ENCODE measurements at places on chromosomes 7 and 10.

DNA sequence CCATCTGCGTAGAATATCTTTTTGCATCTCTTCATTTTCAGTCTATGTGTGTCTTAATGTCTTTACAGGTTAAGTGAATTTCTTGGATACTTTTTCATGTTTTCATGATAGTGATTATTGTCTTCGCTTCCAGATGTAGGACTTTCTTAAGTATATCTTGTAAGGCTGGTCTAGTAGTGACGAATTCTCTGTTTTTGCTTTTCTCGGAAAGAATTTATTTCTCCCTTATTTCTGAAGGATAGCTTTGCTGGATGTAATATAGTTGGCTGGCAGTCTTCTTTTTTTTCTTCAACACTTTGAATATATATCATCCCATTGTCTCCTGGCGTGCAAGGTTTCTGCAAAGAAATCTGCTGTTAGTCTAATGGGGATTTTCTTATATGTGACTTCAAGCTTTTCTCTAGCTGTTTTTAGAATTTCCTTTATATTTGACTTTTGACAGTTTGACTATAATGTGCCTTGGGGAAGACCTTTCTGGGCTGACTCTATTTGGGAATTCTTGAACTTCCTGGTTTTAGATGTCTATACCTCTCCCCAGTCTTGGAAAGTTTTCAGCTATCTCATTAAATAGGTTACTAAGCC is 14.3 kb downstream of the GTPBP4 start:
- DNase-seq: no peak

- no peak for DNase-seq
Measured at GRCh38 chr7:103803631-103804030, 185.8 kb downstream of the RELN start.

DNA sequence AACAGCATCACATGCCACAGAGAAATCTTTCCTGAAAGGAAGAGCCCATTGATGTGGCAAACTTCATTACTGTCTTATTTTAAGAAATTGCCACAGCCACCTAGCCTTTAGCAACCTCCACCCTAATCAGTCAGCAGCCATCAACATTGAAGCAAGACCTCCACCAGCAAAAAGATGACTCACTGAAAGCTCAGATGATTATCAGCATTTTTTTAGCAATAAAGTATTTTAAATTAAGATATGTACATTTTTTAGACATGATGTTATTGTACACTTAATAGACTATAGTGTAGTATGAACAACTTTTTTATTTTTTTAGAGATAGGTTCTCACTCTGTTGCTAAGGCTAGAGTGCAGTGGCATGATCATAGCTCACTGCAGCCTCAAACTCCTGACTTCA is 14.8 kb downstream of the STEAP1B start:
- DNase-seq: no peak

GRCh38 chr7:38273286-38273995 is at the start of gene TARP:
TARP (minus strand) TSS chr7:38273636.
- no peak for DNase-seq

DNA sequence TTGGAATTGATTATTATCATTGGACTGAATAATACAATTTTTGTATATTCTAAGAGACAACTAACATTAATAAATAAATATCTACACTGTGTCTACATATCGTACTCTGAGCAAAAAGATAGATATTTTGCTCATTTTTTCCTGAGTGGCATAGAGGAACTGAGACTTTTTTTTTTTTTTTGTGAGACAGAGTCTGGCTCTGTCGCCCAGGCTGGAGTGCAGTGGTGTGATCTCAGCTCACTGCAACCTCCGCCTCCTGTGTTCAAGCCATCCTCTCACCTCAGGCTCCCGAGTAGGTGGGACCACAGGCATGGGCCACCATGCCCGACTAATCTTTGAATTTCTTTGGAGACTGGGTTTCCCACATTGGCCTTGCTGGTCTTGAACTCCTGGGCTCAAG is 14.0 kb downstream of the KMT2E start:
- DNase-seq: no peak

DNA sequence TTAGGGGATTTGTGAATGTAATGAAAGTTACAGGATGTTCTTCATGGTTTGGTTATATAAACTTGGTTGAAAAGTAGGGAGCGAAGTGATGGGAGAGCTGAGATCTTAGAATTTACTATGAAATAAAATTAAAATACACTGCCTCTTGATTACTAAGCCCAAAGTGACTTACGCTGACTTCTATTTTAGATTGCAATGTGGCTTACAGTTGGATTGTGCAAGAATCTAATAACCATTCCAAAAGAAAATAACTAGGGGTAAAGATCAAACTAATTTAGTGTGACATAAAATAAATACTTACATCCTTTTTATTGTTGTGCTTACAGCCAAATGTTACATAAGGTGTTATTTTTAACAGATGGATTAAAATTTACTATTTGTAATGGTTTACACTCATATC is 15.3 kb downstream of the WNT16 start:
- DNase-seq: no peak

DNA sequence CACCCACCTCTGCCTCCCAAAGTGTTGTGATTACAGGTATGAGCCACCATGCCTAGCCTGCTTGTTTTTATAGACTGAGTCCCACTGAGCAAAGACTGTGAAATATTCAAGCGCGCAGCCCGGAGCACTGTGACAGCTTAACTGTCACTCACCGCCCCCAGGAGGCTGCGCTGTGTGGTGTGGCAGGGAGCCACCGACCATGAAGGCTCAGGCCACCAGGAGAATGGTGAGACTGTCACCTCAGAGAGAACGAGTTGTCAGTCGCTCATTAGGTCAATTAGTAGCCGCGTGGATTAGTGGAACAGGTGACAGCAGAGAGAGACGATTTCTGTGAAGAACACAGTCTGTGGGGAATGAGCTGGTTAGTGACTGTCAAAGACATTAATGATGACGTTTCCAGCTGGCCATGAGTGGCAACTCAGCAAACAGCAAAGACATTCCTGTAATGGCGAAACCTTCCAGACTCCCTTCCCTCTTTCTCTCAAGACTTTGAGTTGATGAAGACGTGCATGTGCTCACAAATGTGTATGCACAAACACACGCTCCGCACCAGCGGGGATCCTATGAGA is 64.5 kb downstream of the CYCS start:
- no peak for DNase-seq

GRCh38 chr10:72001033-72001395 is 36.8 kb downstream of the CHST3 start:
- DNase-seq: no peak

- DNase-seq: no peak
Measured at GRCh38 chr10:10326116-10326515, 691.6 kb upstream of the CELF2 start.

DNA sequence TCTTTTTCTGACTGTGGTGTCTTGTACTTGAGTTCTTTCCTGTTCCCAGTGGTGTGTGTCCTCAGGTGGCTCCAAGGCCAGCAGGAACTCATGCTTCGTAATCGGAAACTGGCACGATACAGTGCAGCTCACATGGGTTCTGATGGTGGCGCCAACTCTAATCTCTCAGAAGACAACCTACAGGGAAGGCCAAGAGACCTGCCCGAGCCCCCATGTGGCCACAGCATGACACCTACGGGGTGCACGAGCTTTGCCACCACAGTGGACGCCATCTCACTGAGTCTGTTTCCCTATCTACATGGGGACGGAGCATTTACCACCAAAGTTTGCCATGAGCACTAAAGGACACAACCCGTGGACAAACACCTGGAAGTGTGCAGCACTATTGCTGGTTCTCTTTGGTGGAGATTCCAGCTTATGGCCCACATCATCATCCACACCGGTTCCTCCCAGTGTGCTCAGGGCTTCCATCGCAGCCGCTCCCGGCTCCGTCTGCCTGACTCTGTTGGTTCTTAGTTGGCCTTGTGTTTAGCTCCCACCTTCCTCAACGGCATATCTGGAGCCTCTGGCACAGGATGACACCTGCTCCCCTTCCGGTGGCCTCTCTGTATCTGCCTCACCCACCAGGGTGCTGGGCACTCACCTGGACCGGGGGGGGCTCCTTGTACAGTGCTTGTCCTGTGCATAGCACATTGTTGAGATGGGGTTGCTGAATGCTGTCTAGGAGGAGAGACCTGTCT is 586.6 kb upstream of the MKI67 start:
- DNase-seq: no peak

GRCh38 chr7:19294619-19295018 is 149.4 kb upstream of the FERD3L start:
- DNase-seq: no peak

- DNase-seq: no peak
Measured at GRCh38 chr7:40758590-40758989, 623.8 kb downstream of the SUGCT start.

- no peak for DNase-seq
Measured at GRCh38 chr7:28165961-28166955, 14.3 kb downstream of the JAZF1 start.

- peak; percentile 12 for DNase-seq
Measured at GRCh38 chr10:49592726-49593563, 17.2 kb upstream of the SLC18A3 start.

DNA sequence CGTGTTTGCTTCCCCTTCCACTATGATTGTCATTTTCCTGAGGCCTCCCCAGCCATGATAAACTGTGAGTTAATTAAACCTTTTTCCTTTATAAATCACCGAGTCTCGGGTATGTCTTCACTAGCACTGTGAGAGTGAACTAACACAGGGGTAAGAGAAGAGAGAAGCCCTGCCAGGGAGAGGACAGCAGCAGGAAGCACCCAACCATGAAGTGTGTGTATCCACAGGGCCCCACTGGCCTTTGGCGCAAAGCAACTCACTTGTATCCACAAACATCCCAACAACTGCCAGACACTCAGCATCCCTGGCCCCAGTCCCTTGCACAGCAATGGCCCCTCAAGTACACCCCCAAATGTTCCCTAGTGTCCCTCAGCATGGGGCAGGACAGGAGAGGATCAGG is 115.1 kb downstream of the MAD1L1 start:
- no peak for DNase-seq

- DNase-seq: no peak
Measured at GRCh38 chr10:29926693-29927048, 132.7 kb downstream of the JCAD start.

DNA sequence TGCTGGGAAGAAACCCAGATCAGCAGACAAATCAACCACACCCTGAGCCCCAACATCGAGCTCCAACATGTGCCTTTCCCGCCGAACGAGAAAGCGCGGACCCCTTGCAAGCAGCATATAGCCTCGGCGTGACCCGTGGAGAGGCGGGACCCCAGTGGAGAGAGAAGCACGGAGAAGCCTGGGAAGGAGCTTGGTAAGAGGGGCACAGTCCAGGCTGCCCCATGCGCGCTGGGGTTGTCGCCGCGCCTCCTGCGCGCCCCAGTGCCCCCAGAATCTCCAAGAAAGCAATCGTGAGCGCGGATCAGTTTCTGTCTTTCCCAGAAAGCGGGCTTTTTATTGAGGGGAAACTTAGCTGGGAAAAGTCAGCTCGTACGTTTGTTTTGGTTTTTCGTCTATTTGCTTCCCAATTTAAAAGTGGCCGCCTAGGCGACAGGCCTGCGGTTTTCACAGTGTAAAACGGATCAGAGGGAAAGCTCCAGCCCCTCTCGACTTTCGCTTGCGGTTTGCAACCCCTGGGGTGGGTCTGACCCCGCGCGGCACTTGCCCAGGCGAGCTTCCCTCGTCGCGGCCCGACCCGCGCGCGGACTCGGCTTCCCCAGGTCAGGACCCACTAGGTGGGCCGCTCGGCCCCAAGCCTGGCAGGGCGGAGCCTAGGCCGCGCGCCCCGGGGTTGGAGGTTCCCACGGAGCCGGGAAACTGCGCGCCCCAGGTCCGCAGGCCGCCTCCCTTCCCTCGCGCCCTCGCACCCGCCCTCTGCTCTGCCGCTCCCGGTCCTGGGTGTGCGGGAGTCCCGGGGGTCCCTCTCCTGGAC is 31.1 kb downstream of the SKIDA1 start:
- DNase-seq: no peak

GRCh38 chr10:13105184-13105583 is 5.2 kb downstream of the OPTN start:
- DNase-seq: no peak

- DNase-seq: no peak
Measured at GRCh38 chr10:111161109-111161874, 84.5 kb downstream of the ADRA2A start.

GRCh38 chr7:149479568-149479967 is 18.0 kb downstream of the ZNF746 start:
- no peak for DNase-seq

- DNase-seq: no peak
Measured at GRCh38 chr7:16619979-16620408, 25.6 kb downstream of the ANKMY2 start.

- no peak for DNase-seq
Measured at GRCh38 chr10:79350407-79351154, 3.3 kb downstream of the PPIF start.

DNA sequence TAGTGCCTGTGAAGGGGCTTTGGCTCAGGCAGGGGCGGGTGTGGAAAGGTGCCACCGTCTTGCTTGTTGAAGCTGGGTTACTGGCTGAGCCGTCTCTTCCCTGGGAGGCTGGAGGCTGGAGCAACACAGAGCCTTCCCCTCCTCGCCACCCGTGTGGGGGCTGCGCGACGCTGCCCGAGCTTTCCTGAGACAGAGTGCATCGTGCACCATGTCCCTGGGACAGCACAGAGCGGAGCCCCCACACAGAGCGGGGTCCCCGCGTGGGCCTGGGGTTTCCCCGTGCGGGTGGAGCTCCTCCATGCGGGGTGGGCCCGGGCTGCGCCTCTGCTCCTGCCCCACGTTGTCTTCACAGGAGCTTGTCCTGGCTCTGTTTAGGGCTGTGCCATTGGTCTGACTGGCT is 69.9 kb downstream of the INPP5A start:
- no peak for DNase-seq

GRCh38 chr7:97008275-97008917 is 3.0 kb downstream of the DLX6 start:
- DNase-seq: no peak

GRCh38 chr10:109698882-109699664 is 224.2 kb downstream of the XPNPEP1 start:
- DNase-seq: no peak

GRCh38 chr7:128831178-128831993 is 1.2 kb downstream of the FLNC start:
- no peak for DNase-seq

GRCh38 chr7:116780521-116780920 is 81.9 kb upstream of the CAPZA2 start:
- DNase-seq: no peak

DNA sequence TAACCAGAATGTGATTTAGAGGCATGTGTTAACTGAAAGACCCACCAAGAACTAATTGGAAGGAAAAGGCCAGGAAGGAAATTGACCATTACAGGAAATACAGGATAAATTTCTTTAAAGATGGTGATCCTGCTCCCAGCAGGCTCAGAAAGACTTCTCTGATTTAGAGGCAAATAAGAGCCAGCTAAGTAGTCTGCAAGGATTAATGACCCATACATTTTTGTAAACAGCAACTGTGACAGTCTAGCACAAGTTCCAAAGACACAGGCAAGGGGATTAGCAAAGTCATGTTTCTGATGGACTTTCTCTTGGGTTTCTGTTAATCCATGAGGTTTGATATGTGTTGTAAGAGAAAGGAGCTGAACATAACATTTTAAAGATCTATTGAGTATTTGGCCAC is 425.0 kb downstream of the HTR7 start:
- DNase-seq: no peak
